ENCODE measurements at places on chromosomes 2 and 18.

GRCh38 chr2:11691076-11691660 is 21.2 kb upstream of the NTSR2 start:
- DNase-seq: no peak

GRCh38 chr2:101623031-101623521 is 74.4 kb upstream of the MAP4K4 start:
- no peak for DNase-seq

- no peak for DNase-seq
These were observed 246.1 kb upstream of the EPAS1 start for GRCh38 chr2:46051085-46051484.

GRCh38 chr2:134842930-134843490 is 4.6 kb downstream of the ACMSD start:
- no peak for DNase-seq

DNA sequence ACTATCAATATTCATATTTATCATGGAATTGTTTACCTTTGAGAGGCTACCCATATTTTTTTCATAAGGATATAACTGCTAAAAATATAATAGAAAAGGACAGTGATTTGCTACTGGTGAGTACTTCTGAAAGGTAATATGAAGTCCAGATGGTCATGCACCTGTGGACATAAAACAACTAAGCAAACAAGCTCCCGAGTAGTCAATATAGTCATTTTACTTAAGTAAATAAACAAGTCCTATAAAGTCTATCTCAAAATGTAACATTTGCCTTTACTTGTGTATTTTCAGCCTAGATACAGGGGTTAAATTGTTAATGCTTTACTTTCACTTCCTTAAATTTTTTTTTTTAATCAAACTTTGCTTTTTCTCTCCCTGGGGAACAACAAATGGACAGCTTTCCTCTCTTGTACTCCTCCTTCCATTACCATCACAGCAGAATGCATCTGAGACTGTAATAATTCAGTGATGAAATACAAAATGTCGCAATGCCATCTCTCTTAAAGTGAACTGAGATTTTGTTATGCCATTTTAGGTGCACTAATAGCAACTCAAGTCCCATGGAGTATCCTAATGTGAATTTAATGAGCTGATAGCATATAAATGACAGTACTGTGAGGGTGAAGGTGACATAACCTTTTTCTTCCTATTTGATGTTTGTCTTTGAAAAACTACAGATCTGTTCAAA is 1325.4 kb upstream of the ZEB2 start:
- DNase-seq: no peak

GRCh38 chr2:85705680-85706039 is 11.5 kb downstream of the GNLY start:
- no peak for DNase-seq

- no peak for DNase-seq
These were observed 62.1 kb upstream of the DYNAP start for GRCh38 chr18:54528942-54529376.

DNA sequence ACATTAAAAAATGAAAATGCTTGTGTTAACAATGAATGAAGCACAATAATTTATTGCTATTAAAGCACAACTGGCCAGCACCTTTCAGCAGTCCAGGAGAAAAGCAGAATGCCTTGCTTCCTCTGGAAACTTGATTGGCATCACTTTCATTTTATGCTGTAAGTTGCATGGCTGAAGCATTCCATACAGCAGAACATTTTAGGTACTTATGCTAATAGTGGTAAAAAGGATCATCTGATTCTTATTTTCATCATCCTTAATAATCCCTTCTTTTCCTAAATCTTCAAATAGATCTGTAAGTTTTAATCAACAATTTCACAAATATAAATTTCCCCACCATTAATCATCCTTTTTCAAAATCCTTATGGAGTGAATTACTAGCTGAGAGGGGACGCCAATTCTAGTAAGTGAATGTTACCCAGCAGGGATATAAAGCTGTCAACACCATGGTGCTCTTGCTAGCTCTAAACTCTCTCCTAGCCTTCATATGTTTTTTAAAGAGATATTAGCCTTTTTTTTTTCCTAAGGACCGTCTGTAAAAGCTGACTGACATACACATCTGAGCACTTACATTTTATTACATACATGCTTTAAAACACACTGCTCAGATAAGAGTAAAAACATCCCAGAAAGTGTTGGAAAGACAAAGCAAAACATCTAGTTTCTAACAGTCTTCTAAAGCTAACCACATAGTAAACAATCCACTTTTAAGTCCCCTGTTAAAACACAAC is 5.3 kb downstream of the SATB2 start:
- DNase-seq: no peak

- peak; percentile 31 for DNase-seq
These were observed 55.4 kb upstream of the NCOA1 start for GRCh38 chr2:24435391-24436316.

- no peak for DNase-seq
These were observed 55.5 kb upstream of the ST6GAL2 start for GRCh38 chr2:106941372-106941993.

- peak; percentile 31 for DNase-seq
These were observed 46.8 kb downstream of the SH3BP4 start for GRCh38 chr2:234998404-234999211.

GRCh38 chr2:119134775-119135174 is 23.8 kb downstream of the C1QL2 start:
- DNase-seq: no peak

DNA sequence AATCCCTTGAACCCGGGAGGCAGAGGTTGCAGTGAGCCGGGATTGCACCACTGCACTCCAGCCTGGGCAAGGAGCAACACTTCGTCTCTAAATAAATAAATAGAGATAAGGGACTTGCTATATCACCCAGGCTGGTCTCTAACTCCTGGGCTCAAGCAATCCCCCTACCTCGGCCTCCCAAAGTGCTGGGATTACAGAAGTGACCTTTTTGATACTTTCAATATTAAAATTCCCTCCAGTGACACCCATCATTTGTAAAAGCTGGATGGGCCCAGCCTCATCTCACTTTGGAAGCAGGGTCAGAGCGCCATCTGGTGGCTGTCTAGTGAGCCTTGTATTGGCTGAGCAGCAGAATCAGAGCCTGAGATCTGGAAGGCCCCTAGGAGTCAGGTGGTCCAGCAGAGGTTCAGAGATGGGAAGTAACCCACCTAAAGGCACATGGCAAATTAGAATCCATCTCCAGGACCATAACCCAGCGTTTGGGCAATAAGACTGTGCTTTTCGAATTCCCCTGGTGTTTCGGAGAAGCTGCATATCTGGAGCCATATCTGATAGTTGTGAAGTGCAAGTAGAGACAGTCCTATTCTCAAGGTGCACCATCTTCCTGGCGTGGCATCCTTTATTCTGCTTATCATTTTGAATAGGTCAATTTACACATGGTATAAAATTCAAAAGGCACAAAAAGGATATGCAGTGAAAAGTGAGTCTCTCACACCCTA is 18.3 kb upstream of the SLC35F6 start:
- peak; percentile 49 for DNase-seq

- peak; percentile 88 for DNase-seq
These were observed 76.1 kb upstream of the PMAIP1 start for GRCh38 chr18:59823596-59824195.

- DNase-seq: no peak
These were observed 4.1 kb downstream of the CCDC195 start for GRCh38 chr2:224711859-224712665.

GRCh38 chr2:181649436-181649979 is 7.4 kb downstream of the CERKL start:
- DNase-seq: no peak

GRCh38 chr2:3126911-3127621 is 250.6 kb downstream of the EIPR1 start:
- no peak for DNase-seq

GRCh38 chr2:136107051-136108033 is 10.6 kb downstream of the CXCR4 start:
- no peak for DNase-seq

GRCh38 chr2:45585267-45585861 is 25.7 kb downstream of the SRBD1 start:
- DNase-seq: no peak

DNA sequence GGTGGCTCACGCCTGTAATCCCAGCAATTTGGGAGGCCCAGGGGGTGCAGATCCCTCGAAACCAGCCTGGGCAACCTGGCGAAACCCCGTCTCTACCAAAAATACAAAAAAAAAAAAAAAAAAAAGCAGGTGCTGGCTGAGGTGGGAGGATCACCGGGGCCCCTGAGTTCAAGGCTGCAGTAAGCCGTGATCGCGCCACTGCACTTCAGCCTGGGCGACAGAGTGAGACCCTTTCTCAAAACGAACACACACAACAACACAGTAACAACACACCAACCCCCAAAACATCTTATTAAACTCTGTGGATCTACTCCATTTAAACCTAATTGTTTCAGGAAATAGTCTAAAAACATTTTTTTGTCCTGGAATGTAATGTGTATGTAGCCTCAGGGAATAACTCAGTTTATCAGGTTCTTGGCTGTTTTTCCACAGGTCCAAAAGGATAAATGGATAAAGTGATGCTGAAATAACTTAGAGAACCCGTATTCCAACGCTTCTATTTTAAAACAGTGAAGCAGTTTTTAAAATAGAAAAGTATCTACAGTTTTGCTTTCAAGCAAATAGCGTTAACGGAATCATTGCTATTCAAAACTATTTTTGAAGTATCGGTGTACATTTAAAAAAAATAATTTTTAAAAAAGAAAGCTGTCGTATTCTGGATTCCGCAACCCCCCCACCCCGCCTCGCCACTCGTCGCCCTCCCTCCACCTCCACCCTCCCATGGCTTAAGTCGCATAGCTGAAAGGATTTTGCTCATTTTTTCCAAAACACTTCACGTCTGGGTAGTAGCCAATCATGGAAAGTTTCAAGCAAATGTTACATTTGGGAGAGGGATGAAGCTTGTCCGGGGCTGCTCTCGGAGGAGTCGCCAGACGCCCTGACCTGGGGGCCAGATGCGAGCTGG is 895 bp upstream of the GLS start:
- DNase-seq: no peak

- DNase-seq: no peak
These were observed at the start of gene LAMA1 for GRCh38 chr18:7117390-7118355. LAMA1 (minus strand) TSS chr18:7117797; CDS start chr18:7117720, 77 bp downstream.

DNA sequence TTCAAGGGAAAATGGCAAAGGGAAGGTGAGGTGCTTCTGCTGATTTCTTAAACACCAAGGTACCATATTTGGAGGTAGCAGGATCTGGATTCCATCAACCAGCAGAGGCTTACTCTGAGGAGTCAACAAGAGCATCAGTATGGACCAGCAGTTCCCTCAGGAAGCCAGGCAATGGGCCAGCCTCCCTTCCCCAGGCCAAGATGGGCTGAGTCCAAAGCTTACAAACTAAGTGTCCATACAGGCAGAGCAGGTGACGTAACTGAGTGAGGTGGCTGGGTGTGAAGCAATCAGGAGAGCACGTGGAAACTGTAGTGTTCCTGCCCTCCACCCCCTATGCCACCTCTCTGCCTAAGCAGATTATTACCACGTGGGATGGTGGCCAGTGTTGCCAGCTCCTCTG is 134.2 kb upstream of the HNRNPA3 start:
- no peak for DNase-seq

GRCh38 chr2:139077099-139077737 is 297.0 kb upstream of the NXPH2 start:
- DNase-seq: no peak

GRCh38 chr2:176096986-176097819 is 2.4 kb upstream of the HOXD12 start:
- DNase-seq: peak; percentile 80

DNA sequence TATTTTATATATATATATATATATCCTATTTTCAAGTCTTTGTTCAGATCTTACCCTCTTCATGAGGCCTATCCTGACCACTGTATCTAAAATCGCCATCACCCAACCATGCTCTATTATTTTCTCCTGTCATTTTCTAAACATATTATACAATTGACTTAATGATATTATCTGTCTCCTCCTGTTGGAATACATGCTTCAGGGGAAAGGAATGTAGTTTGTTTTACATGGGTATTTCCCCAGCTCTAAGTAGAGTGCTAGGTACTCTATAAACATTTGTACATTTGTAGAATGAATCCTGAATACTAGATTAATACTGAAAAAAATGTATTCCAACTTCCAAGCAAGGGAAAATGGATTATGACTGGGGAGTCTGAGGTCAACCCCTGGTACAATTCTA is 26.2 kb downstream of the TTC21B start:
- DNase-seq: no peak

- no peak for DNase-seq
These were observed 24.0 kb upstream of the ZNF516 start for GRCh38 chr18:76518860-76519538.

DNA sequence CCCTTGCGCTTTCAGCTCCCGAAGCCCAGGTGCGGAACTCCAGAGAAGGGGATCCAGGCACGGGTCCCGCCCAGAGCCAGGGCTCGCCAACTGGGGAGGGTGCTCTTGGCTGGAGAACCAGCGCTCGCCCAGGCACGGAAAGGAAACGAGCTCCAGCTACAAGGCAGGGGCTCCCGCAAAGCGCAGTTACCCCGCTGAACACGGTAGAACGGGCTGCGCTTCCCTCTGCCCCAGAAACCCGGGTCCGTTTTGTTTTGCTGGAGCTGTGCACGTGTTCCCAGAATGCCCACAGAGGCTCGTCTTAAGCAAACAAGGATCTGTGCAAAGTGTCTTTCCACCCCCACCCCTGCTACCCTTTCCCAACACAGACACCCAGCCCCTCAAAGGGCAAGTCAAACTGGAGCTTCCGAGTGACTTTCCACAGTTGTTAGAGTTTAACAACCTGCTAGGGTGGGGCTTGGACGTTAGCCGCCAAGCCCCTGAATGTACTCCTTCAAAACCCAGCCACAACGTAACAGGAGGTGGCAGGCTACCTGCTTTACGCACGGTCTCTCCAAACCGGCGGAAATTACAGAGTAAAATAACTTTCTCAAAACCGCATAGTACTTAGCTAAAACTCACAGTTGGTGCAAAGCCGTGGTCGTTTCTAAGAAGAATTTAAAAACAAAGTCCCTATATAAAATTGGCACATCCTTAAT is 775 bp downstream of the RNF125 start:
- peak; percentile 0 for DNase-seq

- peak; percentile 2 for DNase-seq
These were observed 81.8 kb downstream of the INO80D start for GRCh38 chr2:206004004-206004693.

DNA sequence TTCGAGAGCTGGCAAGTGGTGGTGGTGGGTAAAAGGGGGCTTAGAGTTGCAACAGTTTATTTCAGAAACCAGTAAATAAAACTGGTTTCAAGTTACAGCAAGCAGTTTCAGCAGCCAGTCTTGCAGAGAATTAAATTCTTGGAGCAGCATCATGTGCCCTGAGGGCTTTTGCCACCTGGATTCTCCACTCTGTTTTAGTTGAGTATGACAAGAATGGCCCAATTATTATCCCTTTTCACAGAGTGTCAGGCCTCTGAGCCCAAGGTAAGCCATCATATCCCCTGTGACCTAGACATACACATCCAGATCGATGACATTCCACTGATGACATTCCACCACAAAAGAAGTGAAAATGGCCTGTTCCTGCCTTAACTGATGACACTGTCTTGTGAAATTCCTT is 72.8 kb upstream of the FANCL start:
- no peak for DNase-seq

DNA sequence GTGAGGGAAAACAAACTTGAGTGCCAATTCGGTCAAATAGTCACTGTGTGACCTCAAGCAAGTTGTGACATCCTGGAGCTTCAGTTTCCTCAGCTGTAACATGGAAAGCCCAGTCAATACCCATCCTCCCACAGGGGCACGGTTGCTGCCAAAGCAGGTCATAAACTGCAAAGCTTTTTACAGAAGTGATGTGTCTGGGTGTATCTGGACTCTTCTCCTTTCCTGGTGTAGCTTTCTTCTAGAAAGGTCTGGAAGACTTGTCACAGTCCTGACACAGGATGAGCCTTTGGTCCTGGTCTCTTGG is 4.2 kb upstream of the AFF3 start:
- DNase-seq: no peak
